Adipocyte (in vitro differentiated cells): ENCODE measurements at places on chromosomes 4 and X.

- peak; percentile 59 for DNase-seq
Measured at GRCh38 chrX:71098302-71098701, 2.7 kb downstream of the FOXO4 start.

DNA sequence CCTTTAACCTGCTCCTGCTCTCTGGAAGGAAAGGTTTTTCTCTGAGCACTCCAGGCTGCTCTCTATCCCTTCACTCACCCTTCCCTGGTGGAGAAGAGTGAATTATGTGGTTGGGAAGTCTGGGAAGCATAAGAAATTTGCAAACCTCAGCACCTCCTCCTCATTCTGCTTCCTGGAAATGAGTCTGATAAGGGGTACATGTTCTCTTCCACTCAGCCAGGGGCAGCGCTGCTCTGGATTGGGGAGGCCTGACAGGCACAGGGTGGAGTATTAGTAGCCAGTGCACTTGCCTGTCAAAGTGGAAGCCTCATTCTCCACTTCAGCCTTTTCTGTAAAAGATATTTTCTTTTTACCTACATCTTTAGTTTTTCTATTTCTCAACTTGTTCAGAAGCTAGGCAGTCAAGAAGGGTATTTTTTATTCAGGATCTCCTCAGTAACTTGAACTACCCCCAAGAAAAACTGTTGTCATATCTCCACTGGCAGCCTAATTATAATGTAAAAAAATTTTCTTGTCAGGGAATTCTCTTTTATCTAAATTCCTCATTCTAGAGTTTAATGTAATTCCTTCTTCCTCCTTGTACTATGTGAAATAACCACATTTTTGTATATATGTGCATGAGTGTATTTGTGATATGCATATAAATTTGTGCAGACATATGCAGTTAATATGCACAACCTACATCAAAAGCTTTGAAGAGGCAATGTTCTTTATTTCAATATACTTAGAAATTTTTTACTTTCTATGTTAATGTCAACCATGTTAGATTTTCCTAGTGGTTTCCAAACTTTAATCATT lies 15.3 kb downstream of the ADAMTS3 start:
- no peak for DNase-seq

DNA sequence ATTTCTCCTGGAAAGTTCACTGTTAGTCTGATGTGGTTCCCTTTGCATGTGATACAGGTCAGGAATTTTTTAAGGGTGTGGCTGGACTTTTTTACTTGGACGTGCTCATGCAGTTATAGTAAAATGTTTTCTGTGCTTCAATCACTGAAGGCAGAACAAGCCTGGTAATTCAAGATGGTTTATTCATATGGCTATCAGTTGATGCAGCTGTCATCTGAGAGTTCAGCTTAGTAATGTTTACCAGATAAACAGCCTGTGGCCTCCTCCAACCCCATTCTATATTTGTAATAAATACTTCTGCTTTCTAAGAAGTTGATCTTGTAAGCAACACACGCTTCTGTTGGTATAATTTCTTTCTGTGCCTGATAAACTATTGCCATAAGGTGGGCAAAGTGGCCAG lies 2105.9 kb downstream of the ARAP2 start:
- no peak for DNase-seq

GRCh38 chr4:38084877-38085711 lies 124.9 kb downstream of the PTTG2 start:
- DNase-seq = no peak

GRCh38 chr4:168651374-168651773 lies 154.5 kb downstream of the PALLD start:
- DNase-seq = no peak

- DNase-seq = no peak
Measured at GRCh38 chr4:140833280-140833679, 77.1 kb upstream of the TBC1D9 start.

DNA sequence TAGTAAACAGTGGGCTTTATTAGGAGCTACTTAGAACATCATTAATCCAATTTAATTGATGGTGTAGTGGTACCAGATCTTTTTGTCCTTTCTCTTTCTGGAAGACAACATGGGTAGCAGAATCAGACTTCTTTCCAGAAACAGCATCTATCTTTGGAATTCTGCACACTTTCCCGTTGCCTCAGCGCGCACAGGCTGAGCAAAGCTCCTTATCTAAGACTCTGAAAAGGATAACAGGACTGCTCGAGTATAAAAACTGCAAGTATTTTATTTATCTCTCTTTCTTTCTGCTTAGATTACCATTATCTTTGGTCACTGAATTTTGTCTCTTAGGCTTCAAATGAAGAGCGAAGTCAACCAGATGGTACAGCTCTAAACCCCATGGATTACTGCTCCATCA lies 191.7 kb downstream of the DHX15 start:
- DNase-seq = no peak

DNA sequence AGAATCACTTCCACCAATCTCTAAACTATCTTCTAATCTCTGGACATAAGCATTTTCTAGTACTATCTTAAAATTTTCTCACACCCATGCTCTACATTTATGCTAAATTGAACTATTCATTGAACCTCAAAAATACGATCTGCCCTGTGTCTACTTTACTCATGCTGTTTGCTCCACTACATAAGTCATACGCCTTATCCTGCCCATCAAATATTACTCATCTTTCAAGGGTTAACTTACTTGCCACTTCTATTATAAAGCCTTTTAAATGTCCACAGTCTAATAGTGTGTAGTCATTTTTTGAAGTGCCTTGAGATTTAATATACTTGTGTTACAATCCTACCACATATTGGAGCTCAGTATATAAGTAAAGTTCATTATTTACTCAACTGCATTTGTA lies 727.7 kb upstream of the SLIT2 start:
- no peak for DNase-seq
